GM12864 (cell line): ENCODE measurements at places on chromosomes 2 and 18.

DNA sequence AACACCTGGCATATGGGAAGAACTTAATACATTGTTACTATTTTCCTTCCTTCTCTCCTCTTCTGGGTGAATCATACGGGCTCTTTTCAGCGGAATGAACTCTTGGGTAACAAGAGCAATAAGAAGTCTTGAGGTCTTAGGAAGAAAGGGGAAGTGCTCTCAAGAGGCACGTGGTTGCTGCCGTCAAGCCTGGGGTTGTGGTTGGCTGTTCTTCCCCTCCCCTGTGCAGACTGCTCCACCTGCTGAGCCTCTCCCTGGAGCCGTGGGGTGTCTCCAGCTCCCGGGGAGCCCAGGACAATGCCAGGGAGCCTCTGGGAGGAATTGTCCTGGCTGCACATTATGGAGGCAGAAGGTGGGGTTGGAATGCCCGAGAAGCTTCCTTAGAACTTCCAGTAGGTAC is 19.4 kb downstream of the TOGARAM2 start:
- peak; percentile 43 for DNase-seq

- DNase-seq = no peak
Observed at GRCh38 chr2:119062652-119063051, 95.9 kb downstream of the C1QL2 start.

GRCh38 chr2:55985406-55985805 is 61.8 kb upstream of the EFEMP1 start:
- DNase-seq = peak; percentile 22

DNA sequence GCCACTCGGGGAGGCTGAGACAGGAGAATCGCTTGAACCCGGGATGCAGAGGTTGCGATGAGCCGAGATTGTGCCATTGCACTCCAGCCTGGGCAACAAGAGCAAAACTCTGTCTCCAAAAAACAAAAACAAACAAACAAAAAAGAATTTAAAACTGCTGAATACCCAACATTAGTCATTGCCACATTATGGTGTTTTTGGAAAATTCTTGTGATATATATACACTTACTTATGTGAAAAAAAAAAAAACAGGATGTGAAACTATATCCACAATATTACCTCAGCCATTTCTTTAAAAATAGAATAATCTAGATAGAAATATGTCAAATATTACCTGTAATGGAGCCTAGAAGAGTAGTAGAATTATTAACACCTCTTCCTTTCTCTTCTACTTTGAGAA is 288.3 kb upstream of the FN1 start:
- no peak for DNase-seq

DNA sequence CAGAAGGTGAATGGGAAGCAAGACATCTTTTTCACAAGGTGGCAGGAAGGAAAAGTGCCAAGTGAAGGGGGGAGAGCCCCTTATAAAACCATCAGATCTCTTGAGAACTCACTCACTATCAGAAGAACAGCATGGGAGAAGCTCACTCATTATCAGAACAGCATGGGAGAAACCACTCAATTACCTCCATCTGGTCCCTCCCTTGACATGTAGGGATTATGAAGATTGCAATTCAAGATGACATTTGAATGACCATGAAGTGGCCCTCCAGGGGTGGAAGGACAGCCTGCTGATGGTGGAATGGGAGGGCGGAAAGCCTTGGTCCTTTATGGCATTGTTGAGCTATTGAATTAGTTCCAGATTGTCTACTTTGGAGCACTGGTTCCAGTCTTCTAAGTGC is 413.0 kb upstream of the MEX3C start:
- no peak for DNase-seq

- no peak for DNase-seq
Observed at GRCh38 chr2:165406173-165406572, 63.3 kb upstream of the CSRNP3 start.

DNA sequence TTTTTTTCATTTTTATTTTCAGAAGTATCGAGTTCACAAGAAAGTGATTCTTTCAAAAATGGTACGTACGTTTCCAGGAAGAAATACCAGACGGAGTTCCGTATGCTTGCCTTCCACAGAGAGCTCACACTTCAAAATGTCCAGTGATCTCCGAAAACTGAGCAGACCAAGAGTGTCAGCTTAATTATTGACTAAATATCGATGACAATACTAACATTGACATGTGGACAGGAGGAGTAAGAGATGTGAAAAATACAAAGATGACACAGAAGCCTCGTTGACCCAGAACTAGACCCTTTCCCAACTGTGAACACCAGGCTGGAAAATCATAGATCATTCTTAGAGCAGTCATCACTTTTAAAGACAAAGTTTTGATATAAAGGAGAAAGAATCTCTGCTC is 440.0 kb upstream of the POU3F3 start:
- DNase-seq = no peak

GRCh38 chr2:27716301-27717069 is 52.8 kb downstream of the SLC4A1AP start:
- DNase-seq = no peak

DNA sequence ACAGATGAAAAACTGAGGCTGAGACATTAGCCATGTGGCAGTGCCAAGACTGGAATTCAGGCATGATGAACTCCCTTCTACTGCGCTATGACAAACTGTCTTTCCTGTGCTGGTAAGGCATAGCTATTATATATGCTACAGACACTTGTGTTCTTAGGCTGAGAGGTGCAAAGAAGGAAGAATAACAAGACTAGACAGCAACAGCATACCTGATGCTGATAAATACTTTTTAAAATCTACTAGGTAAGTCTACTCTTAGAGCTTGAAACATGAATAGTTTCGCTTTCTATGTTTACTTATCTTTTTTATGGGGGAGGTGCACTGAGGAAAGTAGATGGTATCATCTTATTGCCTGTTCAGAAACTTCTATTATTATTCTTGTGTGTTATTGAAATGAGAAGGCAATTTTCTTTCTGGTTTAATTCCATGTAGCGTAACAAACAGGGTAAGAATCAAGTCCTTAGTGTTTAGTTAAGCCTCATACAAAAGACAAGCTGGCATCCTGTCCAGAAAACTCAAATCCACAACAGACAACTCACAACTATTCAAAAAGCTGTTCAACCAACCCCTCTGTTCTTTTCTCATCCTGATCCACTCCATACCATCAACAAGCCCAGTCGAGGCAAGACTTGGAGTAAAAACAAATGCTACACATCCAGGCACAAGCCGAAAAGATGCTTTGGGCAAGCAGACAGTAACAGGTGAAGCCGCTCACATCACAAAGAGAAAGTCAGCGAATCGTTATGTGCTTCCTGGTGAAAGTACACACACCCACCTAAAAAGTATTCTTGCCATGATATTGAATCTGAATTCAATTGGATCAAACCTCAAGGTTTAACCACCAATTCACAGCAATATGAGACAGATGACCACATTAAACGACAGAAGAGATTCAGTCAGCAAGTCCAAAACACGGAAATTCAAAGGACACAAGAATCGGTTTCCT is 1.5 kb downstream of the TTC32 start:
- no peak for DNase-seq

- no peak for DNase-seq
Observed at GRCh38 chr18:48565105-48565504, 26.3 kb downstream of the CTIF start.

GRCh38 chr2:60641811-60642788 is 88.6 kb upstream of the BCL11A start:
- DNase-seq = peak; percentile 22

GRCh38 chr2:141932261-141932660 is 198.6 kb downstream of the LRP1B start:
- DNase-seq = no peak

DNA sequence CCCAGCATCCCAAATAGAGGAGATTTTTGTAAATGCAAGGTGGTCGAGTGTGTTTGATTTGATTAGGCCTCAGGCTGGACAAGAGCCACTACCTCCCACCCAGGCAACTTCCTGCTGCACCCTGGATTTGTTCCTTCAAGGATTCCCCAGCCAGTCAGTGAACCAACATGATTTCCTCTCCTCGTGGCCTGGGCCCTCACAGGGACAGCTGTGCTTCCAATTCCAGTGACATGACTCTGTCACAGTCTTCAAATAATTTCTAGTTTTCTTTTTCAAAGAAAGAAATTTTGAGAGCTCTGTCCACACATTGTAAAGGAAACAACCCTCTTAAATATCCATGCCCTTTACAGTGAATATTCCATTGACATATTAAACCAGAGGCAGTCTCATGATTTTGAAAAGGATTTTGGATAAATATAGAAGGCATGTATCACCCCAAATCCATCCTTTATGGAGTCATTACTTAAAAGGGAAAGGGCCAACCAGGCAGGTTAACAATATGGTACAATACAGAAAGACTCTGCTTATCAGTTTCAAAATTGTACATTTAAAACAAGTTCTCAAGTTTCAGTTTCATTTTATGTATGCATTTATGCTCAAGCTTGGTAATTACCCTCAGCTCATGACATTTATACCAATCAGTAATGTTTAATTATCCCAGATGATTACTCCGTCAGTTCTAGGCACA is 121.3 kb upstream of the FOSL2 start:
- no peak for DNase-seq

- DNase-seq = peak; percentile 26
Observed at GRCh38 chr2:177763531-177764265, 308.9 kb downstream of the PDE11A start.

GRCh38 chr2:70347831-70348230 is 46.0 kb upstream of the FAM136A start:
- DNase-seq = no peak

- no peak for DNase-seq
Observed at GRCh38 chr2:98824256-98825019, 93.5 kb upstream of the MGAT4A start.

DNA sequence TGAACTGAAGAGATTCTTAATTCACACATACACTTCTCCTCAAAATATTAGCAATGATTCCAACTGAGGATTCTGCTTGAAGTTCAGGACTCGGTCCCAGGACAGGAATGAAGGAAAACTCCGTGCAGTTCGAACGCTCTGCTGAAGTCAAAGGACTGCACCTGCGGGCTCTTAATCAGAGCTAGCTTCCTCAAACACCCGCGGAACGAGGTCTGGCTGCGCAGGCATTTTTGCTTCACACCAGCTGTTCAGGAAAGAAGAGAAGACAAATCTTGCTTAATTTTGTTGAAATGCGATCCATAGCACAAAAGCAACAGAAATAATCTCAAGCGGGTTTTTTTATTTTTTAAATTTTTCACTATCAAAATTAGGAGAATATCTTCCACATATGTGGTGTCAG is 175.6 kb downstream of the LAMA1 start:
- DNase-seq = no peak

DNA sequence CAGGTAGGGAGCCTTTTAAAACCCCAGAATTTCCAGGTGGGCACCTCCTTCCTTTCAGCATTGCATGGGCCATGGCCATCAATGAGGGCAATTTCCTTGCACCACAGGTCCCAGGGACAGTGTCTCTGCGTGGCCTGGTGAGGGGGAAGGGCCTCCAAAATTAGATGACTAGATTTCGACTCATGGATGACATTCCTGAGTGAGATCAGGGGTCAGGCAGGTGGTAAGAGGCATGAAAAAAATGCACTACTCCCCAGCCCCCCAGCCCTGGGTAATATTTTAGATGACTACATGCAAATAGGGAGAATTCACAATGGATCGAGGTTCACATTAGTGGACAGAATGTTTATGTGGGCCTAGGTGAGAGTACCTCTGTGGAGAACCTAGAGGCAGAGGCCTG is 19.0 kb upstream of the IGFBP5 start:
- no peak for DNase-seq

- DNase-seq = no peak
Observed at GRCh38 chr2:28398101-28398834, 5.6 kb downstream of the FOSL2 start.

GRCh38 chr2:46462936-46463335 is 16.4 kb upstream of the TMEM247 start:
- DNase-seq = no peak

DNA sequence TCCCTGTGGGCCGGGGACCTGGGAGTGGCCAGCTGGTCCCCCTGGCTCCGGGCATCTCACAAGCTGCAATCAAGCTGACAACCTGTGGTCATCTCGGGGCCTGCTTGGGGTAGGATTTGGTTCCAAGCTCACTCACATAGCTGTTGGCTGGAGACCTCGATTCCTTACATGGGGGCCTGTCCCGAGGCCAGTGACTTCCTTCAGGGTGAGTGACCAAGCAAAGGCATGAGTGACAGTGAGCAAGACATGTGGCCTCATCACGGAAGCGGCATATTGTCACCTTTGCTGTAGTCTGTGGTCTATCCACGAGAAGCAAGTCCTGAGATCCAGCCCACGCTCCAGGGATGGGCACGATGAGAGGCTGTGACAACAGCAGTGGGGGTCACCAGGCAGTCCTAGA is 131.4 kb upstream of the ID2 start:
- DNase-seq = no peak

DNA sequence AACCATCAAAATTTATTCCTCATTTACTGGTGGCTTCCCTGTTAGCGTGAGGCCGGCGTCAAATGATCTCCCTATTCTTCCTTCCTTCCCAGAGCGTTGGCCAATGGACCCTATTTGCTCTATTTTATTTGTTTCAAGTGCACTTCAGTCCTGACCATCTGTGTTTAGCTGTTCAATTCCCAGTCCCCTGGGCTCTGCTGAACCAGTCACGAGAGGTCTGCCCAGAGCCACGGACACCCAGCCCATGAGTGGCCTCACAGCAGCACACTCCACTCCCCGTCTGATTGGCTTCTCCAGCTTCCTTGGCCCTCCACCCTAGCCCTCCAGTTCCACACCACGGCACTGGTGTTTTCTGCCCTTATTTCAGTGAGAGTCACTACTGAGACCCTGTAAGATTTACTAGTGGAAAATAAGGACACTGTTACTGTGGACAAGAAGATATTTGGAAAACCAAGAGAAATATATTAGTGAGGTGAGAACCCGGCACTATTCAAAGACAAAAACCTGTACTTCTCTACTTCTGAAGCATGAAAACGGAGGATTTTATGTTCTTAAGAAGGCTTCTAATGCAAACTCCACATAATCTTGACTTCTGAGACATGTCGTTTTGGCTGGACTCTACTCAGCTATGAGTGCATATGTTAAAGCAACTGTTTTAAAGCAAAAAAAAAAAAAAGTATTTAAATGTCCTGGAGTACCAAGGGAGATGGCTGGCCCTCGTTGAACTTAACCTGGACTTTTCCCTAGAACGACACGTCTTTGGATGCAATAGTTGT is 86.6 kb downstream of the COL6A3 start:
- DNase-seq = no peak

DNA sequence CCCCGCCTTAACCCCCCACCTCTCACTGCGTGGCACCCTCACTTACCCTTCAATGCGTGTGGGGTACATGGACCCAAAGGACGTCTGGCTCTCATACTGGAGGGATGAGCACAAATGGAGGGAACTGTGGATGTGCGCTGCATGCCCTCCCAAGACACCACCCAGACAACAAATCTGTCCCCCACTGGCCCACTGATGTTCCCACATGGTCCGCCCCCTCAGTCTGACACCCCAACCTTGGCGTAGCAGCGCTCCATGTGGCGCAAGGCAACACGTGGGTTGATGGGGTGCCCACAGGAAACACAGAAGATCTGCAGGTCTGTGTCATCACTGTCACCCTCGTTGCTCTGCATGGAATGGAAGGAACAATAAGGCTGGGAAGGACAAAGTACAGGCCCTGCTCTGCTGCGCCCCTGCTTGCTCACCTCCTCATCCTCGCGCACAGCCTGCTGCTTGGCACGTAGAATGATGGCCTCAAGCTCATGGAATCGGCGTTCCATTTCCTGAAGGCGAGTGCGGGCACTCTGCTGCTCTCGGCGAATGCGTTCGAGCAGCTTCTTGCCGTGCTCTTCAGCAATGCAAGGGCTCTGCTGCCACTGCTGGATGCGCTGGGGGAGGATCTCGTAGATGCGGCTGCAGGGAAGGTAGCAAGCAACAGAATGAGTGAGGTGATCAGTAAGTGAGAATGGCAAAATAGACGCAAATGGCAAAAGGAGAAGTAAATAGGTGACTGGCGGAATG is 2.3 kb upstream of the MBD1 start:
- DNase-seq = no peak
